ENCODE measurements at places on chromosomes 5 and 9.

DNA sequence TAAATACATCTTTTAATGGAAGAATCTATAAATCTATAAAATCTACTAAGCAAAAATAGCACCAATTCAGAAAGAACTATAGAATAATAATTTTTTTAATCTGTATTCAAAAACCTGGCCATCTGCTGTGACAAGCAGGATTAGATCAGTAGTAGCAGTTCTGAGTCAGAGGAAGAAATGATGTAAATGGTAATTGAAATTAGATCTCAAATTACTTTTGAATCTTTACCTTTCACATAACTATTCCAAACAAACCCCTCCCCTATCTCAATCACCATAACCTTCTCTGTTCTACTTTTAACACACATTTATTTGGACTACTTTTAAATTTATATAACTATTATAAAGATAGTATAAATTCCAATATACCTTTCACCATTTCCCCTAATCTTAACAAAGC, 727.8 kb upstream of the FAM174A start:
- no peak for DNase-seq

DNA sequence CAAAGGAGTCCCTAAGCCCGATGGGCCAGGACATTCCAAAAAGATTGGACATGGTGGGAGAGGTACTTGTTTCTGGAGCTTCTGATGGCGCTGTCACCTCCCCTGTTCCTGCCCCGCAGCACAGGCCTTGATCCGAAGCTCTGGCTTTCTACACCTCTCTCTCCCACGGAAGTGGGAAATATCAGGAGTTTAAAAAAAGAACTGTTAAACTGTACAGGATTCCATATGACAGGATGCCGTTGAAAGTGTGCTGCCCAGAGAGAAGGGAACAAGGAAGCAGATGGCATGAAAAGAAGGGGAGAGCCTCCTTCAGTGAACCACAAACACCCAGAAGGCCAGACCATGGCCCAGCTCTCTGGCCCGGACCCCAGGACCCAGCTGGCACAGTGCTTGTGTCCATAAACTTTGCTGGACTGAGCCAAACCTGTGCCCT, 26.8 kb upstream of the SLC2A8 start:
- DNase-seq, result no peak

DNA sequence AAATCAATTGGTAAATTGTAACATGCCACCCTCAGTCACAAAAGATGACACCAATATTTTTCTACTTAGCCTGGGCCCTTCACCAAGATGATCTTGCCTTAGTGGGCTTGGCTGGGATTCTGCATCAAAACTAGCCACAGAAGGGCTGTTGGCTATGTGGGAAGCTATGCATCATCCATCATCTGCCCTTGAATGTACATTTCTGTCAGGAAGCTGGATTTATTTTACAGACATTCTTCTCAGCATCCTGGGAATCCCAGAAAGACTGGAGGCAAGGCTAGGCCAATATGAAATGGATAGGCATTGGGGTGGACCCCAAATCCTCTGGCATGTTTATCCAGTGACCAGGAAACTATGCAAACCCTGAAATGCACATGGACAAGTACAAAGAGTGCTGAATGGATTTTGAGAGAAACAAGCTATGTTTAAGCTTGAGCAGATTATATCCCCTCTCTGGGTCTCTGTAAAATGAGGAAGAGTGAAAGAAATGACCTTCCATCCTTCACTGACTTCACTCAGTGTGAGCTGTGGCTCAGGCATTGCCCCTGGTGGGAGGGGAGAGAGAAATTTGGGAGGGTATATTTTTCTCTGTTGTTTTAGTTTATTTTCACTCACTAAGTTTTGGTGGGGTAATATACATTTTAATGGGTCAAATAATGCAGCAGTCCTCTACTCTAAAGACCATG, 283.6 kb downstream of the EBF1 start:
- DNase-seq, result no peak

DNA sequence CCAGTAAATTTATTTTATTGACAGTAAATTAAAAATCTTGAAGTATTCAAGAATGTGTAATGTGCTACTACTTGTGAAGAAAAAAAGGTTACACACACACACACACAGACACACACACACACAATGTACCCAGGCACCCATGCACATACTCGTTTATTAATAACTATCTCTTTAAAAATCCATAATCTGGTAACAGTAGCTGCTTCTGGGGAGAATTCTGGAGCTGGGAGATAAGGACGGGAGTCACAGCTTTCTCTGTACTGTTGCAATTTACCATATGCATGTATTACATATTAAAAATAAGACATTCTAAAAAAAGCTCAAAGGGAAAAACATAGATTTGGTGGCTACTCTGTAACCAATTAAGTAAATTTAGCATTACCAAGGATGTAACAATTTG, 7.9 kb upstream of the C1QTNF2 start:
- DNase-seq, result no peak

DNA sequence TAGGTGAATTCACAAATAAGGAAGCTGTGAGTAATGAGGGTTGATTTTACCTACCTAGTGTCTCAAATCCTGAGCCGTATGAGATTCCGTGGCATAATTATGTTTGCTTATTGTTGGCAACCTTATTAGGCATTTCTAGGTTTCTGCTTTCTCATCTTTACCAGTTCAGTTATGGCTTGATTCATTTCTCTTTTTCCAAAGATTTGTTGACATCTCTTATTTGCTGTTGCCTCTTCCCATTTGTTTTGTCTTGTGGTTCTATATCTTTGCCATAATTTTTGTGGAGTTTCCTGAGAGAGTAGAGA, 470 bp downstream of the IL31RA start:
- DNase-seq, result no peak

GRCh38 chr5:74762599-74762998, 4.3 kb downstream of the GFM2 start:
- peak; percentile 2 for DNase-seq

DNA sequence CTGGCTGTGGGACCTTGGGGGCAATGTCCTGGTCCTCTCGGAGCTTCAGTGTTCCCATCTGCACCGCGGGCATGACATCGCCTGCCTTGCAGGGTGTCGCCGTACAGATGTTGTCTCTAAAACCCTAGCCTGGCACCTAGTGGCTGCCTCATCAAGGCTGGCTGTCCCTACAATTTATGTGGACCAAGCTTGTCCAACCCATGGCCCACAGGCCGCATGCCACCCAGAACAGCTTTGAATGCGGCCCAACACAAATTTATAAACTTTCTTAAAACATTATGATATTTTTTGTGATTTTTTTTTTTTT, 18.3 kb upstream of the ASS1 start:
- DNase-seq, result peak; percentile 43

- DNase-seq, result no peak
Measured at GRCh38 chr5:51389577-51390463, 6.6 kb downstream of the ISL1 start.

DNA sequence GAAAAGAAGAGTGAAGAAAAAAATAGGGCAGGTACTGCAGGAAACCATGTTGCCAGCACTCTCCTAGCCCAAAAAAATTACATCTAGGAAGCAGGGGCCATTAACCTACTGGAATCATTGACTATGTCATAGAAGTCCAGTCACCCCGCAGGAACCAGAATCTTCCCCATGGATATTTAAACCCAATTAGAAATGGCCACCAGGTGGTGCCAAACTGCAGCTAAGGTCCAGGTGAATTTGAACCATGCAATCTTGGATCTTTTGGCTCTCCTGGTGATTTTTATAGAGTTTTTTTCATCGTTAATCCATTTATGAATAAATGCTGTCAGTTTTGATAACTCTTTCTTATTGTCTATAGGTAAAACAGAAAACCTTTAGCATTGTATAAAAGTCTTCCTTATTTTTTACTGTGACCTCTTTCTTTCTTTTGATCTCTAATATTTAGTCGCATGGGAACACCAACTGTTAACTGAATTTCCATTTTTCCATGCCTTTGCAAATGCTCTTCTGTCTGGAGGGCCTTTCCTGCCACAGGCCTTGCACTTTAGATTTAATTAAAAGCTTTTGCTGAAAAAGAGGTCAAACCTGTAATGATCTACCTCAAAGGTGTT, 147.5 kb upstream of the FGF10 start:
- DNase-seq, result peak; percentile 51

DNA sequence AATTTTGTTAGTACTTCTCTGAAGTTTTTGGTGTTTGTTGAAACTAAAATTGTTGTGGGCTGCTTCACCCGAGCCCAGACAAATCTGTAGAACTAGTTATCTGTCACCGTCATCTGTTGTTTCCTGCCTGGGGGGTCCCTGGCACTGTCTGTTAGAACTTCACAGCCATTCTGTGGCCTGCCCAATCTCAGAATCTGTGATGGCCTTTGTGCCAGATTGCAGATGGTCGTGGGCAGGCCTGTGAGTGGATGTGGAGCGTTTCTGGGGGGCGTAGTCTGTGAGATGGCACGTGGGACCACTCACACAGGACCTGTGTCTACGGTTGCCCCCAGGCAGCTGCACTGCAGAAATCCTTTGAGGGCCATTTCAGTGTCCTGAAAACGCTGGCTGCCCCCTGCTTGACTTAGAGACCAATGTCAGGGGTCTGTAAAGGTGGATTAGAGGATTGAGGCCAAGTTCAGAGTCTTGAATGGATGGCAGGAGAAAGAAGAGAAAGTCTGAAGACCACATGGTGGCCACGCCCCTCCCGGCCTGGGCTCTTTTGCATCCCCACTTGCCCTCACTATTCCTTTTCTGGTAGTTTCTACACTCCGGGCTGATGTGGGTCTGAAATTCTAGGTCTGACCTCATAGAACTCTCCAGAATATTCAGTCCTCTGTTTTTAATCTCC, 38.3 kb downstream of the TRIO start:
- DNase-seq, result no peak

DNA sequence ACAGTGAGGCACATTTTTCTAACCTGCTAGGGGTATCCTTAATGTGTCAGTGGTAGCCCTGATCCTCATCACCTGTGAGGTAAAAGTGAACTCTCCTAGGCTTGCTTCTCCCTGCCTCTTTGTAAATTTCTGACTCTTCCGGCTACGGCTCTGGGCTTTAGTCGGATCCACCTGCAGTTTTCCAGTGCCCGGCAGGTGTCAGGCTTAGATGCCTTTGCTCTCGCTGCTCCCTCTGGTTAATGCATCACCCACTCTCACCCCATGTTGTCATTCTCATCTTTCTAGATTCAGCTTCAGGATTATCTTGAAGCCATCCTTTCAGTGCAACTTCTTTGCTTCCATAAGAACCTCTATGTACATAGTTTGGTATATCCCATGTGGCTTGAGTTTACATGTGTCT, 3.6 kb downstream of the CEP78 start:
- DNase-seq, result no peak

GRCh38 chr9:84521208-84521607, 148.3 kb upstream of the NTRK2 start:
- no peak for DNase-seq

- peak; percentile 2 for DNase-seq
Measured at GRCh38 chr5:134328619-134329018, 38.4 kb downstream of the CDKL3 start.

GRCh38 chr9:13412331-13412730, 132.8 kb upstream of the MPDZ start:
- no peak for DNase-seq

GRCh38 chr9:96137671-96138429, 164.1 kb downstream of the HSD17B3 start:
- no peak for DNase-seq

DNA sequence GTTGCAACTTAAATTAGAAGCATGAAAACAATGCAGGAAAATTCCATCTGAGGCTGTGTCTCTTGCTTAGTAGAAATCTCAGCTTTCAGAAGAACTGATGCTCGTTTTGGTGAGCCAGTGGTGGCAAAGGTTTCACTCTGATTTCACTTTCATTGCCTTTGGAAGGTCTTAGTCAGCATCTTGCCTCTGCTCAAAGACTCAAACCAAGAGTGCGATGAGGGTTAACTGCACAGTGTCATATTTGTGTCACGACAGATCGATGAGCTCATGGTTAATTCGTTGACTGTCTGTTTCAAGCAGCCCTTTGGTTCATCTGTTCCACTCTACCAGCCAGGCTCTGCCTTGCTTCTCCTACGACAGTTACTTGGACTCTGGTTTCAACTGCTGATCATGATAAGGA, 331.3 kb upstream of the KIF2A start:
- DNase-seq, result no peak

DNA sequence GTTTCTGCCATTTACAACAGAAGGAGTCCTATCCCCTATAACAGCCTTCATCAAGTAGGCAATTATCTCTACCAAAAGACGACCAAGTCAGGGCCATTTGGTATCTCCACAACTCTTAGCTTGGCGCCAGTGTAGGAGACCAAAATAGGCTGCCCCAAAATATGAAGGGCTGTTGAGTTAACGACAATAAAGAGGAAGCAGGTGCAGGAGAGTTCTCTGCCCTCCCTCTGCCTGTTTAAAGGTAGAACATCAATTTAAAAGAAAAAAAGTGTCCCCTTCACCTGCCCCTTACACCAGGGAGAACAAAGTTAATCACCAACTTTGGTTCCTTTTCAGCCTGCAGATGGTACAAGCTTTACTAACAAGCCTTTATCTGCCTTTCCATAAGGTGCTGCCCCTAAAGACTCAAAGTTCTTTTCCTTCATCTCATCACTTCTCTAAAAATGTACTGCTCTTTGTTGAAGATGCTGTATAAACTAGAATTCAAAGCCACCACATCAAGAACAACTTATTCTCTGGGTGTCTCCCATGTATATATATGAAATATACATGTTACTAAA, 33.3 kb downstream of the PPP1R2B start:
- no peak for DNase-seq

- DNase-seq, result no peak
Measured at GRCh38 chr5:159471904-159472303, 141.6 kb upstream of the IL12B start.

DNA sequence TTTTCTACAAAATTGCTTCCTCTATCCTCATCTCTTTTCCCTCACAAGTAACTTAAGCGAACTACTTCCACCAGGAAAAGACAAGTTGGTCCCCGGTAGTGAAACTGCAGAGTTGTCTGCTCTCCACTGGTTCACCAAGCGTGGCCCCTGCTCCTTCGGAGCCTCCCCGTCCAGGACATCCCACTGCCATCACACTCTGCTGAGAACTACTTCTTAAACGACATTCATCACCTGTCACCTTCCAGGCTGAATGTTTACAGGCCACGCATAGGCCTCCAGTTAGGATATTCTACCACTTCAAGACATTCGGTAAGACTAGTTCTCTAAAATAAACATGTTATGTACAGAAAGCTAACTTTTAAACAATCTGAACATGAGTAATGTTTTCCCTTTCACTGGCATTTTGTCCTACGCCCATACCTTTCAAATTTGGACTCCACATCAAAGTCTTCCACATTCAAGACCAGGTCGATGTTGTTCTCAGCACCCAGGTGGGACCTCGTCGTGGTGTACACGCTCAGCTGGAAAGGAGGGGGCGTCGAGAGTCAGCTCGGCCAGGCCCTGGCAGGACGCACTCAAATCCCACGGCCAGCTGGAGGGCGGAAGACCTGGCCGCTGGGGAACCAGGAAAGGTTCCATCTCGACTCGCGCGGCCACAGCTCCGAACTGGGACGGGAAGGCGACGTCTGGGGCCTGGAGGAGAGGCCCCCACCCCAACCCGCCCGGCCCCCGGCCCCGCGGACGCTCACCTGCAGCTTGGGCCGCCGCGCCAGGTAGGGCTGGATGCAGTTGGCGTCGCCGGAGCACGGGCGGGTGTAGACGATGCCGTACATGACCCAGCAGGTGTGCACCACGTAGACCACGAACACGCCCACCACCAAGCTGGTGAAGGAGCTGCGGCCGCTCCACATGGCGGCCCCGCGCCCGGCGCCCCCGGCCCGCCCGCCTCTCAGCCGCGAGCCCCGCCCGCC, 683 bp downstream of the CLPTM1L start:
- peak; percentile 48 for DNase-seq

Data from NB4 (cell line).